ENCODE measurements at places on chromosomes 11 and 22. TPM values are rescaled to one million over a fixed set of nuclear protein-coding genes. Genes with fewer than 3 reads are reported as not detected.

MRE11 gene
- 14.1 TPM for total RNA-seq

OR5M11 gene
- not detected for total RNA-seq

F2 gene
- not detected for total RNA-seq

SMTNL1 gene
- total RNA-seq: not detected

BAIAP2L2 gene
- 1.8 TPM for total RNA-seq

THY1 gene
- total RNA-seq: 33.4 TPM

ADAMTS8 gene
- 0.42 TPM for total RNA-seq

MGAT3 gene
- total RNA-seq: 43.8 TPM

VWCE gene
- 7.7 TPM for total RNA-seq

OR2AG1 gene
- not detected for total RNA-seq

C22orf42 gene
- not detected for total RNA-seq

BATF2 gene
- total RNA-seq: 2.1 TPM

SYCE3 gene
- total RNA-seq: not detected

FBLN1 gene
- total RNA-seq: 224 TPM

LTO1 gene
- 19.2 TPM for total RNA-seq

MYEOV gene
- total RNA-seq: 31.4 TPM

TIMP3 gene
- total RNA-seq: 493 TPM

VPREB1 gene
- not detected for total RNA-seq

HMOX1 gene
- total RNA-seq: 87.0 TPM

OR4A16 gene
- total RNA-seq: not detected

CRYBB1 gene
- total RNA-seq: 2.8 TPM

PRAME gene
- not detected for total RNA-seq

PKP3 gene
- 1.2 TPM for total RNA-seq

WBP2NL gene
- 0.61 TPM for total RNA-seq

SHANK3 gene
- total RNA-seq: 95.7 TPM

KRTAP5-6 gene
- total RNA-seq: not detected

HOATZ gene
- not detected for total RNA-seq

OR10D3 gene
- total RNA-seq: not detected

RAB6A gene
- total RNA-seq: 122 TPM

SCGB1D2 gene
- not detected for total RNA-seq

OR51B2 gene
- total RNA-seq: not detected

MS4A6E gene
- 3.6 TPM for total RNA-seq

MYRF gene
- 0.42 TPM for total RNA-seq

SBF1 gene
- 74.3 TPM for total RNA-seq

PLAAT3 gene
- 399 TPM for total RNA-seq

SCN3B gene
- 1.3 TPM for total RNA-seq

P4HA3 gene
- total RNA-seq: 1.0 TPM

C22orf31 gene
- total RNA-seq: not detected

ROBO4 gene
- total RNA-seq: 70.9 TPM

OR8G5 gene
- not detected for total RNA-seq

OR2D2 gene
- not detected for total RNA-seq

DLG2 gene
- 2.8 TPM for total RNA-seq

ASPHD2 gene
- total RNA-seq: 0.71 TPM

FOSL1 gene
- total RNA-seq: 58.3 TPM

IL17REL gene
- total RNA-seq: not detected

NXPE4 gene
- total RNA-seq: not detected

MMP1 gene
- 0.26 TPM for total RNA-seq

SNX32 gene
- total RNA-seq: not detected

STIM1 gene
- total RNA-seq: 125 TPM

FADS2 gene
- total RNA-seq: 28.1 TPM

USH1C gene
- total RNA-seq: 0.19 TPM

UPK2 gene
- total RNA-seq: not detected

MYBPC3 gene
- 0.48 TPM for total RNA-seq

PLA2G3 gene
- not detected for total RNA-seq

PANX2 gene
- total RNA-seq: 1.9 TPM

APOBEC3A gene
- 17.5 TPM for total RNA-seq

All from mesenteric fat pad (tissue), 1 donor.